GM23248 (cell line): ENCODE measurements at places on chromosomes 3 and 15. TPM values are rescaled to one million over a fixed set of nuclear protein-coding genes. Genes with fewer than 3 reads are reported as not detected.

The CPLX3 gene
- not detected in 2 replicates for total RNA-seq

The LRRN1 gene
- not detected in 2 replicates for total RNA-seq

The CCR9 gene
- not detected in 2 replicates for total RNA-seq

The POLQ gene
- 1.6 and 2.5 TPM in 2 replicates for total RNA-seq

The CEMIP gene
- 213 and 232 TPM in 2 replicates for total RNA-seq

The STARD5 gene
- 7.2 and 9.6 TPM in 2 replicates for total RNA-seq

The TRIM69 gene
- total RNA-seq: 9.2 and 9.7 TPM in 2 replicates

DNA sequence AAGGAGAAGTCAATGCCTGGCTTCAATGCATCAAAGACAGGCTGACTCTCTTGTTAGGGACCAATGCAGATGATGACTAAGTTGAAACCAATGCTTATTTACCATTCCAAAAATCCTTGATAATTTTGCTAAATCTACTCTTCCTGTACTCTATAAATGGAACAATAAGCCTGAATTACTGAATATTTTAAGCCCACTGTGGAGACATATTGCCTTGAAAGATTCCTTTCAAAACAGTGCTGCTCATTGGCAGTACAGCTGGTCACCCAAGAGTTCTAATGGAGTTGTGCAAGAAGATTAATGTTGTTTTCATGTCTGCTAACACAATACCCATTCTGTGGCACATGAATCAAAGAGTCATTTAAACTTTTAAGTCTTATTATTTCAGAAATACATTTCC, 181.0 kb upstream of the CBLB start:
- DNase-seq: no peak

GRCh38 chr3:57616233-57616632, 19.1 kb upstream of the ARF4 start:
- DNase-seq: no peak

DNA sequence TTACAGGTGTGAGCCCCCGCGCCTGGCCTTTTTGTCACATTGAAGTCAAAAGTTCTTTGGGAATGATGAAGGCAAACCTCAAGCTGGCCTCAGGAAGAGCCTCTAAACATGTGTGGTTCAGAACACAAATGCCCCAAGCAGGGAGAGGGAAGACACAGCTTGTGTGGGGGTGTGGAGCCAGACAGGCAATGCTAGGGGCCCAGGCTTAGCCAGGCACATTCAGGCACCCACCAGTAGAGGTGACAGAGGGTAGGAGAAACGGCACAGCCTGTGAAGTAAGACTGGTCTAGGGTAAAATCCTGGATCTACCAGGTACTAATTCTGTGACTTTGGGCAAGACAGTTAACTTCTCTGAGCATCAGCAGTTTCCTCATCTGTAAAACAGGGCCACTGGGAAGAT, 3.5 kb downstream of the HDC start:
- no peak for DNase-seq

DNA sequence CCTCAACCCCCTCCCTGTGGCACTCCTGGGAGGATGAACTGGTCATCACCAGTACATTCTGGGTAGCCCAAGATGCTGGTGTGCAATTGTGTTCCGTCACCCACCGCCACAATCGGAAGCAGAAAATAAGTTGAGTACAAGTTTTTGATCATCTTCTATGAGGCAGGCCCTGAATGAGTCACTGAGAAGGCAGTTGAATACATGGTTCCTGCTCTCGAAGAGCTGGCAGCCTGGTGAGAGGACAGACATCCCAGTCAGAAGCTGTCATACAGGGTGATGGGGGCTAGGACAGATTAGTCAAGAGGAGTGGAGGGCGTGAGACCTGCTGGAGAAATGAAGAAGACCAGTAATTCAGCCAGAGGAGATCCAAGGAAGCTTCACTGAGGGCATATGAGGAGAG, 6.2 kb downstream of the CEMIP start:
- DNase-seq: peak; percentile 73

GRCh38 chr3:180252683-180253082, 215.9 kb upstream of the PEX5L start:
- no peak for DNase-seq

GRCh38 chr15:42210696-42211095, 2.6 kb upstream of the VPS39 start:
- no peak for DNase-seq

DNA sequence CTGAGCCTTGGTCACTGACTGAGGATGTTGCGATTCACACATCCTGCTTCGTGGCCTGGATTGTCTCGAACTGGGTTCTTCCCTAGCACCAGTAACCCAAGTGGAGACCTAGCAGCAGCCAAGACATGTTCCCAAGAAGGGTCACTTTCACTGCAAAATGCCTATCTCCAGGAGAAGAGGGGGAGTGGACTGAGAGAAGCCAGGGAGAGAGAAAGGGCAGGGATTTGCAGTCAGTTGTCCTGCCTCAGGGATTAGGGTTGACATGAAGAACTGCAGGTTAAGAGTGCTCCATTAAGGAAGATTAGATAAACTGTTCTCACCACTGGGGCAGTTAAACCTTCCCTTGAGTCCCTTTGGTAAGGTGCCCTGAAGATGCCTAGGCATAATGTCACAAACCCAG, 5.7 kb upstream of the CD276 start:
- no peak for DNase-seq

DNA sequence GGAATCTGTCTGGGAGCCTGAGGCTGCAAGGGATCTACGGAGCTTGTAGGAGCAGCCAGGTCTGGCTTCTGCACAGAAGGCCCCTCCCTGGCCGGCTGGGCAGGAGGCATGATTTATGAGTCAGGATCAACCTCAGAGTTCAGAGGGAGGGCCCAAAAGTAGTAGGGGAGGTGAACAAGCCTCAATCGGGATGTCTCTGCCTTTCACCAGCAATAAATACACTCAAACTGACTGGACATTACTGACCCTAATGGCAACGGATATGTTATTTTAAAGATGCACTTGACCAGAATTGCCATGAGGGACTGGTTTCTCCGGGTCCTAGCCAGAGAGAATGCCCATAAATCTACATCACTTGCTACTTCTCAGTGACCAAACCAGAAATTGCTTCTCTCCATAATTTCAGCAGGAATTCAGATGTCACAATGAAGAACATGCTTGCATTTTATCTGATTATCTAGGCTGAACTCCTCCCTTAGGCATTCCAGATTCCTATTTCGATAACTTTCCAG, 109.6 kb upstream of the LMOD3 start:
- DNase-seq: no peak

DNA sequence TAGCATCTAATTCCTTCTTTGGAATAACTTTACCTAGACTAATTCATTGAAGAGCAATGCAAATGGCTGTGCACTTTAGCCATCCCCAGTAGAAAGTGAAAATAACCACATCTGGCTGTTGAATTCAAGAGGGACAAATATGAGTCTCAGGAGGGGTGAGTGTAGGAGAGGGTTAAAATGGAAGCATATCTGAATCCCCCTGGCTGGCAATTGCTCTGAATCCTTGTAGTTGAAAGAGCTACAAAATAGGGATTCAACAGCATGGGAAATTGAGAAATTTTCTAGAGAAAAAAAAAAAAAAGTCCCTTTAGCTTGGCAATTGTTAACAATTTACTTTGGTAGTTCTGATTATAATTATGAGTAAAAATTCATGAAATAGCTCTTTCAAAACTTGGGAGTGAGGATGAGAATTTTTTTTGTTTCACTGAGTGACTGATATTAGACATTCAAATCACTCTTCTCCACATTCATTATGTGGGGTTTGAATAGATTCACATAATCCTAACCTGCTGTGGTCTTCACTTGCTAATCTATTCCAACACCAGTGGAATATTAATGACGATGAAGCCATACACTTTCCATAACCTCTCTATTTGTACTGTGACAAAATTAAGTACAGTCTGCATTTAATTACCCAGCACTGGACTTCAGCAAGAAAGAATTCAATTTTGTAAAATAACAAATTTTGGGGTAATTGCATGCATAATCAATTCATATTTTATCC, 569.0 kb upstream of the MCTP2 start:
- DNase-seq: no peak

GRCh38 chr3:160413613-160414248, 14.3 kb downstream of the SMC4 start:
- peak; percentile 79 for DNase-seq

GRCh38 chr3:46887980-46888494, 10.5 kb downstream of the PTH1R start:
- DNase-seq: no peak

GRCh38 chr3:12399226-12399625, 85.1 kb upstream of the TSEN2 start:
- no peak for DNase-seq

DNA sequence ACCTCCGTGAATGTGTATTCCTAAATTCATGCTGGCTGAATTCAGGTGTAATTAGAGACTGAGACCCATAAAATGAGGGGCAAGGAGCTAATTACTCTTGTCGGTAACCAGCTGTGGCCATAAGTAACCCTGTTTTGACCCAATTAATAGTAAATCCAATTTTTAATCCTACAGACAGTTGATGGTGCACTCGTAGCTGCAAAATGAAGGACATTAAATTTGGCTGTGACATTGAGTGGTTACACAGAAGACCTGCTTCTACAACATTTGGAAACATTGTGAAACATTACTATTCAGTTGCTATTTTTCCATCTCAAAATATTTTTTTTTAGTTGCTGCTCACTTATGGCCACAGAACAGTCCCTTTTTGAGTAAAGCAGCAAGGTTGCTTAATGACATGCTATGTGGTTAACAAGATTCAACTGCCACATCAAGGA, 33.0 kb downstream of the MBNL1 start:
- DNase-seq: peak; percentile 52

GRCh38 chr3:120680193-120680894, 1.7 kb downstream of the HGD start:
- DNase-seq: no peak

GRCh38 chr15:82040862-82041261, 5.0 kb downstream of the MEX3B start:
- DNase-seq: no peak

GRCh38 chr15:51224428-51224827, 114.0 kb downstream of the CYP19A1 start:
- peak; percentile 53 for DNase-seq

DNA sequence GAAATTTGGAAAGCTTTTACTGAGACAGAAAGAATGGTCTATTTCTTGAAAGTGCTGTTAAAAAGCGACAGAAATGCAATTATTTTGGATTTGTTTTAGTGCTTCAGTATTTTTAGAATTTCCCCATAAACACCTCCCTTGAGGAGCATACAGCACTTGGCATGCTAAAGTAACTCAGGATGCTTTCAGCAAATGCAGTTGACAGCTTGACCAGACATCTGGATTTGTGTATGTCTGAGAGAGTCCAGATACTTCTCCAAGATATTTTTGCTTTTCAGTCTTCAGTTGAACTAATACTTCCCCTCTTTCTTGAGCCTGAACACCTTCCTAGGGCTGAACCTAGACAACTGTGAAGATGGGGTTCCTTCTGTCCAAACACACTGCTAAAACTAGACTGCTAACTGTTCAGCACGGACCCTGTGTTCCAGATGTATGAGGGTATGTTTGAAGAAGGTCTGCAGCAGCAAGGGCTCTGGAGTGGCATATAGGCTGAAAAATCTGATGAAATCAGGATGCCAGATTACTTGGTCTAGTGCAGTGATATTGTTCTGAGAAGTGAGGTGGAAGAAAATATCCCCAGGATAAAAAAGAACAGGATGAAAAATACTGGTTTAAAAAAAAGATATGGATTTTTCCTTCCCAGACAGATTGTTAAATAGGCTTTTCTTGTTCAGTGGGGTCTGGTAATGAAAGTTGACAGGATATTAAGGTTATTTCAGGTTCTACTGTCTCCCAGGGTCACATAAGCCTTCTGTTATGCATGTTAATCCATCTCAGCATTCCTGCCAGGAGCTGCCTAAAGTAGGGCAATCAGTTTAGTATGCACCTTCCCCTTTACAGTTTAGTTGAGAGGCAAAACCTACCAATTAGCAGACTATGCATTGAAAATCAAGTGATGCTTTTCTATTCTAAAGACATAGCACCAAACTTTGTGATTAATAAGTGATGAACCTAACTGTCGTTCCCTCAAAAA, 516.9 kb upstream of the TBL1XR1 start:
- no peak for DNase-seq

- DNase-seq: peak; percentile 17
Observed at GRCh38 chr3:104908761-104909160, 457.9 kb upstream of the ALCAM start.
